ENCODE measurements at places on chromosomes 1 and 21.

DNA sequence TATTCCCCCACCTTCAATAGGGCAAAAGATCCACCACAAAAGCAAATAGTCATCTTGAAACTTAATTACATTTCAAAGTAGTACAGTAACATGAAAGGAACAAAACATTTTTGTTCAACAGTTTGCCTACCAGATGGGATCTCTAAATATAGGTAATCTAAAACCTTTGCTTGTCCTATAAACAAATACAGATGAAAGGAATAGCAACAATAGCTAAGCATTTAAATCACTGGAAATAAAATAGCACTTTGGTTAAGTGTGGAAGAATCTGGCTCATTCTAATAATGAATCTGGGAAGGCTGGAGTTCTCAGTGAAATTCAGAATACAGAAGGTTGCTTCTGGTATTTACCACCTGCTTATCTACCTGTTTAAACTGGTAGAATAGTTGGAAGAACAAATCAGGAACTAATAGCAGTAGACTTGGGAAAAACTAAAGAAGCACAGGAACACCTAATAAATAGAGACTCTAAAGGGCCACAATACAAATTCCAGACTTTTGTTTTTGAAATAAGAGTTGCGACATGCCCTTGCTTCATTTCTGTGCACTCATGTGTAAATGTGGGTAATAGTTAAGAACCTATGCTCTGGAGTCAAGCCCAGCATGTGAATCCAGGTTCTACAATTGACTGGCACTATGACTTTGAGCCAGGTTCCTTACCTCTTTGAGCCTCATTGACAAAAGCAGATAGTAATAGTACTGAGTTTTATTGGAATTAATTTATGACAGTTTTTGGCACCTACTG, 2.3 kb upstream of the LYPLAL1 start:
- DNase-seq, result no peak

- DNase-seq, result no peak
These were observed 978 bp downstream of the PRDM15 start for GRCh38 chr21:41877901-41878830.

GRCh38 chr1:6499296-6499695, 7.8 kb upstream of the PLEKHG5 start:
- no peak for DNase-seq

- DNase-seq, result no peak
These were observed 242.2 kb upstream of the DMRTA2 start for GRCh38 chr1:50665413-50665812.

DNA sequence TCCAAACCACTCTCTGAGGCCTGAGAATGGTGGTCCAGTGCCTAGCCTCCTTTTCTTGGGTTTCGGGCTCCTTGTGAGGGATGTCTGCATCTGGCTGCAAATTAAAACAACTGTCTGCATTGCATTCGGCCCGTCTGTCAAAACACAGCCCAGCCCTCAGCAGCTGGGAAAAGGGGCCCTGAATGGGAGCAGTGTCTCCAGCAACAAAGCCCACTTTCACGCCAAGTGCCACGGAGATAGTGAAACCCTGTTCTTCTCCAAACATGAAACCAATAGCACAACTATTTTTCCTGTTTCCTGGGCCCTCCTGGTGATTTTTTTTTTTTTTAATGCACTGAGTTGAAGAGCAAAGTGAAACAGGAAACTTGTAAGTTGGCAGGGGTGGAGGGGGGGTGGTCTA, 138.4 kb downstream of the PLXNA2 start:
- no peak for DNase-seq

DNA sequence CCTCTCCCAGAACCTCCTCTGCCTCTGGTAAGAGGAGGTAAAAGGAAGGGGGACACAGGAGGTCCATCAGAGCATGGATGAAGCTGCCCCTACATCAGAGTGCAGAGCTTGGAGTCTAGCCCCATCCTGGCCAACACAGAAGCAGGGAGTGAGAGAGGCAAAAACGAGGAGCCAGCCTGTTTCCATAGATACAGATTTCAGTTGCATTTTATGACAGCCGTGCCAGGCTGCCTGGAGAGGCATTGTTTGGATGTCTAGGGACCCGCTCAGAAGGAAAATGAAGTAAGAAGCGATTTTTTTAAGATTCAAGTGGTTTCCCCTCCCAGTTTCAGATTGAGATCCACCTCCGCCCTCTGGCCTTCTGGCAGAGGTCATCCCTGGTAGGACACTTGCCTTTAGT, 11.5 kb upstream of the GJA8 start:
- DNase-seq, result no peak

GRCh38 chr1:84479998-84480397, 932 bp downstream of the RPF1 start:
- DNase-seq, result no peak

DNA sequence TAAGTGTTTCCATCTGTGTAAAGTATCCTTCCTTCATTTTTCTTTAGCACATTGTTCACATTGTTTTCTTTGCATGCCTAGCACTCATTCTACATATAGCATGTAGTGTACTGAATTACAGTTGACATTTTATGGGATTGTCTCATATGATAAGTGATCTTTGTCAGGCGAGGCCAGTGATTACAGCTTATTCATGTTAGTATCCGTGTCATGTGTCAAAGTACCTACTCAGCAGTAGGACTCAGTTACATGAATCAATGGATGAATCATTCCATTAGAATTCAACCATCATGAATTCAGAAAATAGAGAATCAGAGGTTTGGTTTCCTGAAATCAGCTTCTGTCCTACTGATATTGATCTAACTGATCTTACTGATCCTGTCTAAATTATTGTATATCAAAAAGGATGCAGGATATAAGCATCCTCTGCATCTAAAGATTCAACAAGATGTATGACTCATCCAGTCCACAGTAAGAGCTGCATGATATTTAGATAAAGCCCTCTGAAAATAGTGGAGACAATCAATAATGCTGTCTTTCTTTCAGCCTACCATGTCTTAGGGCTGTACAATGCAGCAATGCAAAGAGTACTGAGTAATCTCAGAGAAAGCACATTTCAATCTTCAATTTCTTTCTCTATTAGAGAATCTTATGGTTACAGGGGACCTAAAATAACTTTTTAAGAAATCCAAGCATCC, 20.7 kb upstream of the HRNR start:
- DNase-seq, result no peak

DNA sequence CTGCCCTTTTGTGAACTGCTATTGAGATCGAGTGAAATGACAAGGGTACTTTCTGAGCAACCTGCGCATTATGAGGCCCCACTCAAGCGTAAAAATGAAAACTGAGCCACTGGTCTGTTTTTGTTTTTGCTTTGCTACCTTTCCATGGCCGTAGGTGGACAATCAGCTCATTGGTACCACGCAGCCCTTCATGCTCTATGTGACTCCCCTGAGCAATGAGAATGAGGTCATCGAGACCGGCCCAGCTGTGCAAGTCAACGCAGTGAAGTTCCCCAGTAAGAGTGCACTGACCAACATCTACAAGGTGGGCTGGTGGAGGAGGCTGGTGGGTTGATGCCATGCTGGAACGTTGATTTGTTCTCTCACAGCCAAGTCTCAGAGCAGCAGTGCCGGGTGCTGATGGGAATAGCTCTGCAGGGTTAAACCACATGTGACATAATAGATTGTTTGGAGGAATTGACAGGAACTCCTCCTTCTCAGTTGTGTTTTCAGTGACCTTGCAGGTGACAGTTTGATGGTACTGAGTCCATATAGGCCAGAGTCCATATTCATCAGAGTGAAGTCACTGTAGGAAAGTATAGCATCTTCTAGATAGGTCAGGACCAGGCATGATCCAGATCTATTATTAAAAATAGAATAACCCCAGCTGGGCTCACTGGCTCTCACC, 170.3 kb downstream of the VPS13D start:
- no peak for DNase-seq
